Activated CD8-positive, alpha-beta T cell treated with anti-CD3 and anti-CD28 coated beads, Interleukin-2, amount 10 ng/mL, durations not matched to agents 7 days and 5 days (primary cell): ENCODE measurements at places on chromosomes 7 and 10. TPM values are rescaled to one million over a fixed set of nuclear protein-coding genes. Genes with fewer than 3 reads are reported as not detected.

GRCh38 chr10:870564-871166 is 60.8 kb downstream of the LARP4B start:
- H3K36me3 ChIP-seq = peaks cover 30% of the 10 kb centered on the region
- H3K27ac ChIP-seq = peak overlapping the region; percentile 23
- H3K4me1 ChIP-seq = peaks cover 5% of the 10 kb centered on the region
- DNase-seq = no peak

GRCh38 chr7:144768633-144769032 is 67.2 kb downstream of the TPK1 start:
- no peak for DNase-seq
- H3K27me3 ChIP-seq = no peaks in the 10 kb centered on the region
- no peaks in the 10 kb centered on the region for H3K36me3 ChIP-seq
- no peaks in the 10 kb centered on the region for H3K4me1 ChIP-seq
- no peak overlapping the region for H3K27ac ChIP-seq

JAKMIP3 gene
- total RNA-seq = 0.08 TPM

GRCh38 chr10:95988702-95989101 is 54.7 kb upstream of the CCNJ start:
- H3K27me3 ChIP-seq = peaks cover 4% of the 10 kb centered on the region
- H3K27ac ChIP-seq = no peak overlapping the region
- DNase-seq = no peak
- no peak overlapping the region for H3K4me3 ChIP-seq

DNA sequence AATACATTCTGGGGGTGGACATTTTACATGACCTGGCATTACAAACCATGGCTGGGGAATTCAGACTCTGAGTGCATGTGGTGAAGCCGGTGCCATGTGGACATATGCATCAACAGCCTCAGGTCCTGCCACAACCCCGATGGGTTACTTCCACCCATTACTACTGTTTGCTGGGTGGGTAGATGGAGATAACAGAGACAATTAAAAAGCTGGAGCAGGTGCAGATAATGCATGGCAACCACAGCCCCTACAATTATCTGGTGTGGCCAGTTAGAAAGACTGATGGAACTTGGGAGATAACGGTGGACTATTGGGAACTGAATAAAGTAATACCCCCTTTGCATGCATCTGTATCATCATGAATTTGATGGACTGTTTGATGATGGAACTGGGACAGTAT is 21.6 kb upstream of the ADAMTS14 start:
- H3K27me3 ChIP-seq = no peaks in the 10 kb centered on the region
- DNase-seq = no peak
- H3K4me3 ChIP-seq = no peak overlapping the region
- H3K27ac ChIP-seq = no peak overlapping the region

CREB3L2 gene
- total RNA-seq = 24.7 TPM

DNA sequence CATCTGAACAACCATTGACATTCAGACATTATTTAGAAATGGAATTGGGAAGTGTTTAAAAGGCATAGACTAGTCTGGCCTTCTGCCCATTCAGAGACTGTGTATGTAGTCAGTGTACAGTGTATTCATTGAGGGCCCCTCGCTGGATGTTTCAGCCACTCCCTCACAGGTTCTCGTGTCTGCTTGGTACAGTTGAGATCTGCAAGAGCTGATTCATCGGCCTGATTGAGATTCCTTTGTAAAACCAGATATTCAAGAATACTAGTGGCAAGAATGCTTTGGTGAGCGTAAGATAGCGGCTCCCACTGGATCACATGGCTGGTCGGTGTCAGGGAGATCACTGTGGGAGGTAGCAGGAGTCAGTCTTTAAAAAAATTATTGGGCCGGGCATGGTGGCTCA is 119.5 kb downstream of the TCF7L2 start:
- no peak overlapping the region for H3K4me3 ChIP-seq
- no peak overlapping the region for H3K27ac ChIP-seq
- DNase-seq = no peak

CYP3A5 gene
- total RNA-seq = not detected

- no peaks in the 10 kb centered on the region for H3K36me3 ChIP-seq
- no peak for DNase-seq
- no peaks in the 10 kb centered on the region for H3K27me3 ChIP-seq
- no peak overlapping the region for H3K27ac ChIP-seq
- H3K4me3 ChIP-seq = no peak overlapping the region
These were observed 765.1 kb upstream of the POM121L12 start for GRCh38 chr7:52270301-52270700.

DNA sequence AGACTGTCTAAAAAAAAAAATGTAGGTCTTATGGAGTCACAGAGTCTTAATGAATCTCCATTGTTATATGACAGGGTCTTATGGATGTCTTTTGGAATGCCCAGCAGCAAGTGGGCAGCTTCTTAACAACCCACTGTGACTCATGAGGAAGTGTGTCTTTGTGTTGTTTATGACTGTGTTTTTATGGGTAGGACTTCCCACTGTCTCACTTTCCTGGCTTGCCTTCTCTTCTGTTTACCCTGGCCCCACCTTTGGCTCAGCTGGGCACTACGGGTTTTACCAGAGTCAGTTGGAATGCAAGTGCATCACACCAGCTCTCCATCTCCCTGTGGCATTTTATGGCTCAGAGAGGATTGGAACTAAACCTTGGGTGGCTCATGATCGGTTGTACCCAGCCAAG is 580.5 kb downstream of the AUTS2 start:
- no peak overlapping the region for H3K27ac ChIP-seq
- H3K4me3 ChIP-seq = no peak overlapping the region
- peaks cover 26% of the 10 kb centered on the region for H3K27me3 ChIP-seq
- DNase-seq = no peak
- peaks cover 13% of the 10 kb centered on the region for H3K4me1 ChIP-seq

ORAI2 gene
- 72.8 TPM for total RNA-seq

- H3K27ac ChIP-seq = no peak overlapping the region
- H3K4me3 ChIP-seq = no peak overlapping the region
- no peaks in the 10 kb centered on the region for H3K27me3 ChIP-seq
- no peaks in the 10 kb centered on the region for H3K36me3 ChIP-seq
- no peak for DNase-seq
These were observed 127.1 kb downstream of the CLEC2L start for GRCh38 chr7:139650429-139651100.

RBP4 gene
- not detected for total RNA-seq

- no peak for DNase-seq
- no peaks in the 10 kb centered on the region for H3K36me3 ChIP-seq
- peaks cover 2% of the 10 kb centered on the region for H3K27me3 ChIP-seq
- no peak overlapping the region for H3K27ac ChIP-seq
- H3K4me1 ChIP-seq = no peaks in the 10 kb centered on the region
These were observed 143.3 kb upstream of the TNS3 start for GRCh38 chr7:47725031-47725780.

UPK3BL2 gene
- 24.1 TPM for total RNA-seq

GRCh38 chr10:77940225-77940624 is 13.7 kb upstream of the DLG5 start:
- no peak for DNase-seq
- no peaks in the 10 kb centered on the region for H3K4me1 ChIP-seq
- H3K36me3 ChIP-seq = no peaks in the 10 kb centered on the region
- no peak overlapping the region for H3K27ac ChIP-seq
- no peak overlapping the region for H3K4me3 ChIP-seq

- no peak overlapping the region for H3K4me3 ChIP-seq
- no peaks in the 10 kb centered on the region for H3K27me3 ChIP-seq
- H3K36me3 ChIP-seq = no peaks in the 10 kb centered on the region
- no peaks in the 10 kb centered on the region for H3K4me1 ChIP-seq
- DNase-seq = no peak
These were observed 11.7 kb downstream of the RBP3 start for GRCh38 chr10:47359626-47360418.

- peaks cover 30% of the 10 kb centered on the region for H3K27me3 ChIP-seq
- H3K36me3 ChIP-seq = no peaks in the 10 kb centered on the region
- no peak overlapping the region for H3K27ac ChIP-seq
- DNase-seq = no peak
- no peak overlapping the region for H3K4me3 ChIP-seq
- peaks cover 4% of the 10 kb centered on the region for H3K4me1 ChIP-seq
These were observed 98.5 kb downstream of the WDR11 start for GRCh38 chr10:120949609-120950031.

SHH gene
- total RNA-seq = not detected

DNA sequence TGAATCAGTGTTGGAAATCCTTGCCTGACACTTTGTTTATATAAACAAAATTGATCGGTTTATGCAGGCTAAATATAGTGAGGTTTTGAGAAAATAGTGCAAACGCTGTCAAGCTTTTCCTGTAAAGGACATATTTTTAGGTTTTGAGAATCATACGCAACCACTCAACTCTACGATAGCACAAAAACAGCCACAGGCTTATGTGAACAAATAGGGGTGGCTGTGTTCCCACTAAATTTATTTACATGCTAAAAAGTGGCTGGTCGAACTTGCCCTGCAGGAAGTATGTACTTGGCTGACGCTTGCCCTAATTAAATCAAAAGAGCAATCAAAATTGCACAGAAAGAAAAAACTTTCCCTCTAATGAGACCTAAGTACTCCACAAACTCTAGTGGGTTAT is 234.7 kb upstream of the CACNA2D1 start:
- H3K36me3 ChIP-seq = peaks cover 18% of the 10 kb centered on the region
- no peaks in the 10 kb centered on the region for H3K27me3 ChIP-seq
- peak overlapping the region; percentile 30 for H3K4me3 ChIP-seq

GRCh38 chr7:11155883-11156282 is 182.2 kb downstream of the PHF14 start:
- no peak for DNase-seq
- H3K27me3 ChIP-seq = no peaks in the 10 kb centered on the region
- no peaks in the 10 kb centered on the region for H3K4me1 ChIP-seq
- no peak overlapping the region for H3K27ac ChIP-seq
- no peak overlapping the region for H3K4me3 ChIP-seq
- no peaks in the 10 kb centered on the region for H3K36me3 ChIP-seq

- peak overlapping the region; percentile 84 for H3K27ac ChIP-seq
- peaks cover 69% of the 10 kb centered on the region for H3K4me1 ChIP-seq
- no peaks in the 10 kb centered on the region for H3K27me3 ChIP-seq
These were observed 152.0 kb downstream of the SVIL start for GRCh38 chr10:29482591-29483431.

DNA sequence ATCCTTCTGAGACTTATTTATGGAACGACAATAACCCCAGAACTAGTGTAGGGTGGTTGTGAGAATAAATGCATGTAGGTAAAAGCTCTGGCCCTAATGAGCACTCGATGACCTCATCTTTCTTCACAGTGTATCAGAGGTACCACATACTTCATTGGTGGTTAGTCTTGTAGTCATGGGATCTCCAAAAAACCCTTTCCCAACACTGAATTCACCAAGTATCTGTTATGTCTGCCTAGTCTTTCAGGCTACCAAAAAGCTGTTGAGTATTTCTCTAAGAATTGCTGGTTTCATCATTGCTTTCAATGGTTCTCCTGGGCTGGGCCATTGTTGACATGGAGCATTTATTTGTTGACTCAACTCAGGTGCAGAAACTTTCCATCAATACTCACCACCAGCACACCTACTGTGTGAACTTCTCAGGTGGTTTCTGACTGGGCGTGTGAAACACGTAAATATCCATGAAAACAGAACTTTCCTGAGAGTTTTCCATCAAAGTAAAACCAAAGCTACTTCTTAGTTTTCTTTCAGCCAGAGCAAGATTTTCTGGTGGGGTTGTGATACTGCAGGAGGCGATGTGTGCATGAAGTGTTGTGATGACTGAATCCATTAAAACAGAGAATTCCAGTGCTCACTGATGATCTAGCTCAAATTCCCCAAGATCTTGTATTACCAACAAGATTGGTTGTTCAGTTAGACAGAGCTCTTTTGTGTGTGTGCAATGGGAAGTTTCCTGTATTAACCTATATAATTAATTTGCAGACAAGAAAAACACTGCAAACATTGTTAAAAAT is 51.4 kb upstream of the SLC35B4 start:
- peaks cover 28% of the 10 kb centered on the region for H3K27me3 ChIP-seq
- no peak overlapping the region for H3K27ac ChIP-seq
- DNase-seq = no peak

PRTFDC1 gene
- 2.9 TPM for total RNA-seq

DNA sequence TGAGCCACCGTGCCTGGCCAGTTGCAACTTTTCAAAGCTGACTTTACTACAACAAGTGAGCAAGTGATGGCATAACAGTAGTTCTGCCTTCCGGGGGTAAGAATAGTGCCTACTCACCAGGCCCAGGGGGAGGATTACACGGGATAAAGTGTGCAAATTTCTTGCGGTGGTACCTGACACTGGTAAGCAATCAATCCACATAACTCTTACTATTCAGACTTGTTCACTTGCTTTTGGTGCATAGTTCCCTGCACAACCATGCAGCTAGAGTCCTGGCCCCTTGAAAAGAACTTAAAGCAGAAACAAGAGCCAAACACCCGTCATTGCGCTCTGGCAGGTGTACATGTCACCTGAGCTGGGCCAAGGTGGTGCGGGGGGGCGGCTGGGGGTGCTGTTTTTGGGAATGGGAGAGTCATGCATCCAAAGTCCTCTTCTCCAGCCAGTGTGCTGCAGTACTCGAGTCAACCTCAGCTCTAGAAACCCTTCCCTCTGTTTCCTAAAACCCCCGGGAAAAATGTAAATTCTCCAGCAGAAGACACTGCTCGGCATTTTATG is 5.4 kb upstream of the COBL start:
- peaks cover 20% of the 10 kb centered on the region for H3K27me3 ChIP-seq
- no peaks in the 10 kb centered on the region for H3K36me3 ChIP-seq
- no peak overlapping the region for H3K4me3 ChIP-seq
- no peaks in the 10 kb centered on the region for H3K4me1 ChIP-seq

GRCh38 chr7:2163600-2164555 is 68.9 kb downstream of the MAD1L1 start:
- H3K27me3 ChIP-seq = no peaks in the 10 kb centered on the region
- H3K36me3 ChIP-seq = no peaks in the 10 kb centered on the region
- H3K27ac ChIP-seq = no peak overlapping the region
- H3K4me3 ChIP-seq = no peak overlapping the region
- DNase-seq = no peak
- H3K4me1 ChIP-seq = no peaks in the 10 kb centered on the region

DNA sequence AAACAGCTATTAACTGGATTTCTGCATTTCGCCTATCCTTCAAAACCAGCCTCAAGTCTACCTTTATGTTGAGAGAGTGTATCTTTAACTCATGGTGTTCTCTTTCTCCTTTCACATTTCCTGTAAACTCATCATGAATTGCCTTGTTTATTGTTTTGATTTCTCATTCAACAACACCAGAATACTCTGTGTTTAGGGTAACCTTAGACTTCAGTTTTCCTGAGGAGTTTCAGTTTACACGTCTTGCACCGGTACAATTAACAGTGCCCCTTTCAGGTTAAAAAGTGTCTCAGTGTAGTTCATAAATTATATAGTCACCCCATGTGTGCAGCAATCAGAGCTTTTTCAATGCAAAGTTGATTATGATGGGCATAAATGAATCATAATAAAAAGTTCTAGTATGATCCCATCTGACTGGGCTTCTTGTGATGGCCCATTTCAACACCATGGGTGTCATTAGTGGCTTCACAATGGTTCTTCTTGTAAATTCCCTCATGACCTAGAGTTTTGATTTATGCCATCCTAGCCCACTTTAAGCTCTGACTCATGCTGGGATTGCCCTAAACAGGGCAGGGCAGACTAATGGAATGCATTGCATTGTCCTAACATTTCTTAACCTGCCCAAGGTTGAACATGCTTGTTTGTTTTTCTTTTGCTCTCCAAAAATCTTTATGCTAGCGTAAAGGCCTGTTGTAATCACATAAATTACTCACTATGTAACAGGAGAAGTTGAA is 22.0 kb downstream of the ITGB8 start:
- no peaks in the 10 kb centered on the region for H3K4me1 ChIP-seq
- H3K27ac ChIP-seq = no peak overlapping the region
- no peak overlapping the region for H3K4me3 ChIP-seq
- no peak for DNase-seq
- H3K36me3 ChIP-seq = no peaks in the 10 kb centered on the region

OR6B1 gene
- not detected for total RNA-seq

- H3K36me3 ChIP-seq = no peaks in the 10 kb centered on the region
- no peak overlapping the region for H3K4me3 ChIP-seq
- no peak for DNase-seq
- peaks cover 2% of the 10 kb centered on the region for H3K27me3 ChIP-seq
- H3K27ac ChIP-seq = no peak overlapping the region
These were observed 74.7 kb upstream of the ITGB1 start for GRCh38 chr10:33032654-33033151.
